Activated T-helper 9 cell treated with anti-CD3 and anti-CD28 coated beads, Interleukin-2, amount 50 U/mL, for 16 hours (primary cell): ENCODE measurements at places on chromosomes 16 and 17.
A peak's percentile ranks its signal among the peaks of the same experiment; 100 is the strongest.

DNA sequence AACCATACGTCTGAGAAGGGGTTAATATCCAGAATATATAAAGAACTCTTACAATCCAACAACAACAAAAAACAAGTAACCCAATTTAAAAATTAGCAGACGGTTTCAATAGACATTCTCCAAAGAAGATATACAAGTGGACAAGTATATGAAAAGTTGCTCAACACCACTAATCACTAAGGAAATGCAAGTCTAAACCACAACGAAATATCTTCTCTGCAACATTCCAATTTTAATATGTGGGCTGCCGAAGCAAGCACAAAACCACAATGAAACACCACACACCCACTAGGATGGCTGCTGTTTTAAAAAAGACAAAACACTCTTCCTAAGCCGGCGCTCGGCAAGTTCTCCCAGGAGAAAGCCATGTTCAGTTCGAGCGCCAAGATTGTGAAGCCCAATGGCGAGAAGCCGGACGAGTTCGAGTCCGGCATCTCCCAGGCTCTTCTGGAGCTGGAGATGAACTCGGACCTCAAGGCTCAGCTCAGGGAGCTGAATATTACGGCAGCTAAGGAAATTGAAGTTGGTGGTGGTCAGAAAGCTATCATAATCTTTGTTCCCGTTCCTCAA is 5.9 kb upstream of the SLC13A2 start:
- no peak for DNase-seq

DNA sequence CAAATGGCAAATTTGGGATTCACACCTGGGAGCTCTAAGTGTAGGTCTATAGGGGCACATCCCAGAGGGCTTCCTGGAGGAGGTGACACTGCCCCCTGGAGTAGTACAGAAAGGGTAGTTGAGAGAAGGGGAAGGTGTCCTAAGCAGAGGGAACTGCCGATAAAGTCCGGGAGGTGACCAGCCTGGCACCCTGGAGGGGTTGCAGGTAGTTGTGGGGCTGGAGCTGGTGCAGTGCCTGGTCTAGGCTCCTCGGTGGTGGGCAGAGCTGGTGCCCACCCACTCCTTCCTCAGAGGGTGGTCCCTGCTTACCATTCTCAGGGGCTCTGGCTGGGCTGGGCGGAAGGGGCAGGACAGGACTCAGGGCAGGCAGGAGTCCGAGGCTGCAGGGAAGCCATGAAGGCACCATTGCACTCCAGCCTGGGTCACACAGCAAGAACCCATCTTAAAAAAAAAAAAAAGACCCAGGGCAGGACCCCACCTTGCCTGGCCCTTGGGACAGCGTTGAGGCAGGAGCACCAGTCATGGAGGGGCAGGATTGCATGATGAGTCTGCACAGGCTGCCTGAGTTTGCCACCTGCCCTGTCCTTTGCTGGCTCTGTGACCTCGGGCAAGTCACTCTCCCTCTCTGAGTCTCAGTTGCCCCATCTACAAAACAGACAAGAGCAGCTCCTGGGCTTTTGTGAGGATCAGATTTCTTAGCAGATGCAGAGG is 43.8 kb downstream of the LAT start:
- no peak for DNase-seq

GRCh38 chr16:17632667-17633066 is 161.9 kb upstream of the XYLT1 start:
- DNase-seq: no peak

DNA sequence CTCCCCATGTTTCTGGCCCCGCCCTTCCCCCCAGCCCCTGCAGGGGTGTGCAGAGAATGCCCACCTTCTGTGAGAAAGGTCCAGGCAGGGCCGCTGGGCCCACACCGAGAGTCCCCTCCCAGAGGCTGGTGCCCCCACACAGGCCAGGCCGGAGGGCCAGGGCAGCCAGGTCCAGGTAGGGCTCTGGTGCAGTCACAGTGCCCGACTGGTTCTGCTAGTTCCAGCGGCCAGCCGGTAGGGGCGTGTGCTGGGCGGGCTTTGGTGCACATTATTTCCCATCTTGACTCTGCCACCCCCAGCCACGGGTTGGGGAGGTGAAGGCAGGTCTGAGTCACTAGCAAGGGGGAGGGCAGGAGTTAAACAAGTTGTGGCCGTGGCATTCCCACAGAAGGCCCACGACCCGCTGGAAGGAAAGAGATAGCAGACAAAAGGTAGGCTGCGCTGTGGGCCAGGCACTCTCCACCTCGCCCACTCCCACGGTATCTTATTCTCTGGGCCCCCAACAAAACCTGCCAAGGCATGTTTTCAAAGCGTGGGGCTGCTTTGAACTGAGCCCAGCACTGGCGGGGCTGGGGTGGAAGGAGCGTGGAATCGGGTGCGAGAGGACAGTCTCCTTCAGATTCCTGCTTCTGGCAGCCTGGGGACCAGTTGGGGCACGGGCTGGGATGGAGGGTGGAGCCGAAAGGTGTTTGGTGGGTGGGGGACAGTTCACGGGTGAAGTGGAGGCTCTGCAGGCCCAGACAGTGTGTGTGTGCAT is 1.9 kb downstream of the EPN3 start:
- no peak for DNase-seq

DNA sequence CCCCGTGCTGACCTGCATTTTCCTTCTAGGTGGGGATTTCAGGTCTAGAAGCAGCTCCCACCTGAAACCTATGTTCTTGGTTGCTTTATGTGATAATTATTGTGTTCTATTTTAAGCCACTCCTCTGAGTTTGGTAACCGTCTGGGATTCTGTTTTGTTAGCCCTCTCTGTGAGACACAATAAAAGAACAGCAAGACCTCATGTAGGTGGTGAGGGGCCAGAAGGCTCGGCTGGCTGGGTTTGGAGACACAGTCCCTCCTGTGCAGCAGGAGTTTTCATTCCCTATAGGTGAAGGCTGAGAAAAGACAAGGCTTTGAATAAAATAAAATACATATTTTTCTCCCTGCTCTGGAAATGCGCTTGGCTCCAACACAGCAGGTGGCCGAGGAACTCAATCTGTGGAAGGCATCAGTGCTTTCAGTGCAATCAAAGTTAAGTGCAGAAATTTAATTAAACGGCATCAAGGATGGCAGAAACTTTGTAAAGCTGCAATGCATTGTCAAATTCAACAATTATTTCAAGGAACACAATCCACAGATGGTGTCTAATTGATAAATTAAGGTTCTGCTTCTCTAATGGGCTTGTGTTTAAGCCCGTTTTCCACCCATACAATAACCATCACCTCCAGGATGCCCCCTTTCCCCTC is 107.8 kb downstream of the MSI2 start:
- no peak for DNase-seq

DNA sequence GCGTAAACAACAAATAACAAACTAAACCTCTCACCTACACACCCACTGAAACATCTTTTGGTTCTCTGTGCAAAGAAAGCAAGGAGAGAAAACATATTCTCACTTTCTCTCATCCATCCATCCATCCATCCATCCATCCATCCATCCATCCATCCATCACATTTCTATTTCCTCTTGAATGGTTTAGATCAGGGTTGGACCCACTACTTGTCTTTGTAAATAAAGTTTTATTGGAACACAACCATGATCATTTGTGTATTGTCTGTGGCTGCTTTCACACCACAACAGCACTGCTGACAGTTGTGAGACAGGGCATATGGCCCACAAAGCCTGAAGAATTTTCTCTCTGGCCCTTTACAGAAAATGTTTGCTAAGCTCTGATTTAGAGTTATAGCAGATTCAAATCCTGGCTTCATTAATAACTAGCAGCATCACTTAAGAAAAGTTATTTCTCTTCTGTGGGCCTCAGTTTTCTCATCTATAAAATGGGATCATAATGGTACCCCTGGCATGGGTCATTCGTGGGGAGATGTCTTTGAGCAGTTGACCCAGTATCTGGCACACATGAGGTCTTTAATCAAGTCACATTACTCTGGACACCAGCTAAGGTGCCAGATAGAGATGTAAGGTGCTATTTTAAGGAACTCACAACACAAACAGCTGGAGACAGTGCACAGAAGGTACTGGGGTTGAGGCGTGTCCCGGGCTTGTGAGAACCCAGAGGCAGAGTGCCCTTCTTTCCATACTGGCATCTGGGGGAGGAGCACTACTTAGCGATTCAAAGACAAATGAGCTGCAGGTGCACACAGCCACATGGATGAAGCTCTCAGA is 146.3 kb downstream of the CMIP start:
- no peak for DNase-seq

DNA sequence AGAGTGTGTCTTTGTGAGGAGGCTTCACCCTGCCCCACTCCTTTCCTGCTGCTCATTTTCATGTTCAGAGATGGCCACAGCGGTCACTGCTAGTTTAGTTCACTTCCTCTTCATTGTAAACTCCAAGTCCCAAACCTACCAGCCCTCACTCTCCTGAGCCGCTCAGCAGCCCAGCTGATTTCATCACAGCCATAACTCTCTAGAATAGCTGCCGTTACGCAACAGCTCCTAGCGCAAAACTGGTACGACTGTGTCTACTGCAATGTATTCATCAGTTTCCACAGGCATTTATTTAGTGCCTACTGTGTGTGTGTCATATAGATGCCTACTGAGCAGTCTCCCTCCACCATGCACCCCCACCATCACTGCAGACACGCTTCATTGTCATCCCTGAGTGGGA is 233.5 kb upstream of the RPL38 start:
- DNase-seq: no peak

DNA sequence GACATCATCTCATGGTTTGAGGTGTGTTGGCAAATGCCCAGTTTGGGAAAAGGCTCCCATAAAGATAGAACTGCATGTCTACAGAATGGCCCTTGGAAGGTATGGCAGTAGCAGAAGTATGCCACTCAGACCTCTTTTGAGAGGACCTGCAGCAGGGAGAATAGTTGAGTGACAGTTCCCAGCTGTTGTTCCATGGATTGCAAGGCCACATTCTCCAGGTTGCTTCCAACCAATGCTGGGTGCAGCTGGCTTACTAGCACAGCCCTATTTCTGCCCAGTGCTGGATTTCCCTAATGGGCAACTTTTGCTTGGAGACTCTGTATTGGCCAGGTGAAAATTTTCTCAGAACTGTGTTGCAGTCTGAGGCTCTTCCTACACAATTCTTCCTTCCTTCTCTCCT is 266.2 kb downstream of the UTP18 start:
- no peak for DNase-seq

- no peak for DNase-seq
Observed at GRCh38 chr16:745739-746138, 4.9 kb upstream of the CIAO3 start.

DNA sequence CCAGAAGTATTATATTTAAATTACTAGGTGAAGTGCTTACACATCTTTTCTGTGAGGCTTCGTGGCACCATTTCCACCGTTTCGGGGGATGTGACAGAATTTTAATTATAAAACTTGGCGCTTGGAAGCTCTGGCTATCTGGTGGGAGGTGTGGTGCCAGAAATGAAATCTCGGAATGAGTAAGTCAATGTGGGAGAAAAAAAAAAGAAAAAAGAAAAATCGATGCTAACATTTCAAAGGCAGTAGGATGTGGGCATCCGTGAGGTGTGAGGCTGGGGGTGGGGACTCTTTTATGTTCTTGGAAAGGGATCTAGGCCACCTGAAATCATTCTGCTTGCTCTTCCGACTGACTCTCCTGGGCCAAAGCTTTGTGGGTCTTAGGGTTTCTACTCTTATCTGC is 21.9 kb downstream of the CPPED1 start:
- peak; percentile 1 for DNase-seq

DNA sequence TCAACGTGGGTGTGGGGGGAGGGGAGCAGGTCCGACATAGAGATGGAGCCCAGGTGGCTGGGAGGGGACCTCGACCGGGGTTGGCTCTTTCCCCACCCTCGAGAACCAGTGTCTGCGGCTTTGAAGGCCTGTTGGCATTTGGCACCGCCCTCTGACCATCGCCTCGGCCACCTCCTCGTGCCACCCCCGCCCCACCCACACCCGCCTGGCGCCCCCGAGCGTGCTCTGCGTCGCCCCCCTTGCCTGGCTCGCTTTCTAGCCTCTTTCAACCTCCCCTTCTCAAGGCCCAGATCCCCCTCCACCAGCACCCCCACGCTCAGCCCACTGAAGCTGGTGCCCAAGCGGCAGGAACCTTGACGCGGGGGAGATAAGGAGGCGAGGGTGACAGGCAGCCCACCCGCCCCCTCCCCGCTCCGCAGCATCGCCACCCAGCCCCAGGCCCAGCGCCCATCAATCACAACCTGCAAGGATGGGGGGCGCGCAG is 619 bp downstream of the CACNB1 start:
- no peak for DNase-seq

GRCh38 chr16:24810951-24811843 is 34.6 kb upstream of the SLC5A11 start:
- DNase-seq: no peak

- DNase-seq: no peak
Observed at GRCh38 chr17:72411124-72411563, 290.3 kb downstream of the SOX9 start.

DNA sequence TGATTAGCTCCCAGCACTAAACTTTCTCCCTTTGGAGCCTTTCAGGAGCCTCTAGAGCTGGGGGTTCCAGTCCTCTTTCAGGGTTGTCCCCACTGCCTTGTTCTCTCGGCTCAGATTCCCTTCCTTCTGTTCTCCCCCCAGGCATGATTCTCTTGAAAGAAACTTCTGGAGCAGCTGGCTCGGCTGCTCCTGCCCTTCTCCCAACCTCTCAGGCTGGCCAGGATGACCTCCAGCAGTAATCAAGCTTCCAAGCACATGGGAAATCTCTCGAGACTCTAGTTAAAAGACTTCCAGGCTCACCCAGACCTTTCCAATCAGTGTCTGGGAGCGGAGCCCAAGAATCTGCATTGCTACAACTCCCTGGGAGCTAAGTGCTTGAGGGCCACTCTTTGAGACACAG is 3.6 kb downstream of the SDK2 start:
- DNase-seq: no peak

DNA sequence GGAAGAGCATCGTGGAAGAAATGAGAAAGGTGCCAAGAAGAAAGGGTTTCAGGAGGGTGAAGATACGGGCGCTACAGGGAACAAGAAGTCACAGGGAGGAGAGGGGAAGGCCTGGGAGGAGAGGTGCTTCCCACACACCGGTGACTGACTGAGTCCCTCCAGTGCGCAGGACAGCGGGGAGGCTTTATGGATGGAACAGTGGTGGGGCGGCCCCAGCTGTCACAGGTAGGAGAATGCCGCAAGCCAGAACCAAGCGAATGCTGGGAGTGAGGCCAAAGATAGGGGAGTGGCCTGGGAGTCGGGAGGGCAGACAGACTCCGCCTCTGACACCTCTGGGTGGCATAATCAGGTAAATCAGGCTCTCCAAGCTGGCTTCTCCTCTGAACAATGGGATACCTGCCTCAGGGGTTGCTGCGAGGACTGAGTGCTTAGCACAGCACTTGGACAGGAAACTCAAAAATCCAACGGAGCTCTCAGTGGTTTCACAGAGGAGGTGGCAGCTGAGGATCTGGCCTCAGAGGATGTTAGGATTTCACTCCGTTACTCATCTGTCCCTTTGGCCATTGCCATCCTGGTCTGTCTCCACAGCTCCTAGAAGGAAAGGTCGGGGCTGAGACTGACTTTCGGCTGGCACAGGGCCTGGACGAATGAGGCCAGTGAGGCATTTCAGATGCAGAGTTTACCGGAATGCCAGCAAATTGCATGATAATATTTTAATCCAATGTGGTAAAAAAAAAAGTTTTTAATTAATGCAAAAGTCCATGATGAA is 717 bp upstream of the CNP start:
- peak; percentile 49 for DNase-seq
